CD14-positive monocyte (primary cell): ENCODE measurements at places on chromosomes 1 and 21. TPM values are rescaled to one million over a fixed set of nuclear protein-coding genes. Genes with fewer than 3 reads are reported as not detected.

DNA sequence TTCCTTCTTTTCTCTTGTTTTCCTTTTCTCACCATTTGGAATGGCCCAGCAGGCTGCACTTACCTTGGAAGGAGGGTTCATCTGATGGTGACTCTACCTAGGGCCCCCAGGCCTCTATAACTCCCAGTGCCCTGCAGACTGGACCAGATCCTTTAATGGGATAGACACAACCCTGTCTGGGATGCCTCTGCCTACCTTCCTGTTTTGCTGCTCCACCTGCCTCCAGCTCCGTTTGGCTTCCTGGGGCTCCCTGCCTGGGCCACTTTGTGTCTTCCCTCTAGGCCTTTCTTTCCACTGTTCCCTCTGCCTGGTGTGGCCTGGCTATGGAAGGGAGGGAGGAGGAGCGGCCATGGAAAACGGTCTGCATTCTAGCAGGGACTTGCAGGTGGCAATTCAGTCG, 7.5 kb downstream of the PCSK9 start:
- no peak overlapping the region for H3K27ac ChIP-seq
- DNase-seq = no peak
- no peak overlapping the region for H3K4me3 ChIP-seq
- no peaks in the 10 kb centered on the region for H3K36me3 ChIP-seq

DNA sequence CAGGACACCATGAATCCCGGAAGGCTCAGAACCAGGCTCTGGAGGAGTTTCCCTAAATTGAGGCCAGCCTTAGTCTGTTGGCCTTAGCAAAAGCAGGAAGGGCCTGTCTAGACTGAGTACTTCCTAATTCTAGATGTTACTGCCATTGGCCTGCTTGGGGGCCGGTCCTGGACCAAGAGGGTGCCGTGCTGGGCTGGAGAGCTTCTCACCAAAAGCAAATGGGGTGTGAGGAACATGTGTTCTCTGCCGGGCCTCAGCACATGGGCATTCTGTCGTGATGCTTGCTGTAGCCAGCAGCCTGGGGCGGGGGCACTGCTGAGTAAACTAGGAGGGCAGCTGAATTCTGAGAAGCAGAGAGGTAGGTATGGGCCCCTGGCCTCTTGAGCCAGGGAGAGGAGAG, 35.7 kb upstream of the MAN1C1 start:
- H3K4me1 ChIP-seq = peaks cover 5% of the 10 kb centered on the region
- peak; percentile 34 for DNase-seq
- no peak overlapping the region for H3K27ac ChIP-seq
- no peaks in the 10 kb centered on the region for H3K27me3 ChIP-seq

- H3K4me3 ChIP-seq = no peak overlapping the region
- no peaks in the 10 kb centered on the region for H3K36me3 ChIP-seq
- peaks cover 11% of the 10 kb centered on the region for H3K4me1 ChIP-seq
- DNase-seq = no peak
- H3K27me3 ChIP-seq = peaks cover 22% of the 10 kb centered on the region
- H3K27ac ChIP-seq = no peak overlapping the region
Observed at GRCh38 chr1:34889705-34890104, 30.2 kb upstream of the SMIM12 start.

Gene LCE1E
- not detected for polyA plus RNA-seq

Gene CASZ1
- 0.30 TPM for polyA plus RNA-seq

Gene DYNLT5
- 0.08 TPM in 1 of 2 replicates, not detected in the other for polyA plus RNA-seq

Gene PPFIA4
- 0.52 TPM for polyA plus RNA-seq
